Pulmonary artery endothelial cell (primary cell): ENCODE measurements at places on chromosomes 13 and 19. TPM values are rescaled to one million over a fixed set of nuclear protein-coding genes. Genes with fewer than 3 reads are reported as not detected.

DNA sequence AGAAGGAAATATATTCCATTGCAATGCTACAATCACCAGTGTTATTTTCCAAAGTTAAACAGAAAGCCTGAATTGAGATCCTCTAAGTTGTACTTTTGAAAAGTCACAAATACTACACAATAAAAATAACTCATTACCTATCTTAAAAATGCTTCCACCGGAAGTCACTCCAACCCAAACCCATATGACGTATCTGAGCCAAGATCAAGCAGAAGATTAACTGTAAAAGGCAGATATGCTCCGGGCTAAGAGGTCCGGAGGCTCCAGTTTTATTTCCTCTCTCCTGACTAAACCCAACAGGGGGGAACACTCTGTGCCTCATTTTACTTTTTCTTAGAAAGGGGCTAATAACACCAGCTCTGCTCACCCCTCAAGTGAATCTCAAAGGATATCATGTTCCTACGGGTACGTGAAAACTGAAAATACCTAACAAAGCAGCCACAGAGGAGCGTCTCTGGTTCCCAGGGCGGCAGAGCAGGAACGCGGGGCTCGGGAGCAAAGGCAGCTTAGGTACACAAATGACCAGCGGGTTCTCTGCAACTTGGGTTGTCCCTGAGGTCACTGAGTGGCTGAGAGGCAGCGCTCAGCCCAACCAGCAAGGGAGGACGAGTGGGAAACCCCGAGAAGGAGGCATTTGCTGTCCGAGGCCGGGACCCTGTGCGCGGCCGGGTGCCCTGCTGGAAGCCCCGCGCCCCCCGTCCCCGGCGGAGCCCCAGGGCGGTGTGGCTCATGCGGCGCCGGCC, 750 bp downstream of the RAB20 start:
- DNase-seq = no peak

DNA sequence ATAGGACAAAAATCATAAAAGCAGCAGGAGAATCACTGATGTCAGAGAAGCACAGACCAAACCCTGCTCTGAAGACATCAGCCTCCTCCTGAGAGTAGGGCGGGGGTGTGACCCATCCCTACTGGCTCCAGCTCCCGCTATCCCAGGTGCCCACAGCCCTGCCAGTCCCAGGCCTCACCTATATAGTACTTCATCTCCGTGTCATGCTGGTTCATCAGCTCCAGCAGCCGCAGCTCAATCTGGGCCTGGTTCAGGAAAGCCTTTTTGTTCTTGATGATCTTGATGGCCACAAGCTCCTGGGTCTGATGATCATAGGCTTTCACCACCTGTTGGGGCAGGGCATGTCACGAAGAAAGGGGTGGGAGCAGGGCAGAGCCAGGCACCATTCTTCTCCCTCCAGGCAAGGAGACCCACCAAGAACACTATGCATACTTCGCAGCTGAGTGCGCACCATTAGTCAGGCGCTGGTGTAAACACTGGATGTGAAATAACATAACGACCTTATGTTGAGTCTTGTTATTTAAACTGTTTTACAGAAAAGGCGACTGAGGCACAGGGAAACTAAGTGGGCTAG, 4.2 kb downstream of the DYRK1B start:
- no peak for DNase-seq

- no peak for DNase-seq
Measured at GRCh38 chr19:6470173-6470572, 6.1 kb downstream of the CRB3 start.

DNA sequence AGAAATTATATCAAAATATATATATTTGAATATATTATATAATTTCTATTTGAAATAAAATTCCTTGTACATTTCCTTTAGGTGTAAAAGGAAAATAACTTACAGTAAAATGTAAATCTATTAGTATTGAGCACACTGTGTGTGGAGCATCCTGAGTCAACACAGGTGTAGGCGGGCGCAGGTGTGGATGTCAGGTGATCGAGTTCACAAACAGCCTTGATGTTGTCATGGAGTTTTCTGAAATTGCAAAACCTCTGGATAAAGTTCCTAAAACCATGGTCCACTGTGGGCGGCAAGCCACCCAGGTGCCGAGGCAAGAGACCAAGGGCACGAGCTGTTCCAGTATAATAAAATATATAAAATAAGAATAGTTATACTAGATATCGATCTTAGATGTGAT, 27.7 kb upstream of the MCF2L start:
- no peak for DNase-seq

DNA sequence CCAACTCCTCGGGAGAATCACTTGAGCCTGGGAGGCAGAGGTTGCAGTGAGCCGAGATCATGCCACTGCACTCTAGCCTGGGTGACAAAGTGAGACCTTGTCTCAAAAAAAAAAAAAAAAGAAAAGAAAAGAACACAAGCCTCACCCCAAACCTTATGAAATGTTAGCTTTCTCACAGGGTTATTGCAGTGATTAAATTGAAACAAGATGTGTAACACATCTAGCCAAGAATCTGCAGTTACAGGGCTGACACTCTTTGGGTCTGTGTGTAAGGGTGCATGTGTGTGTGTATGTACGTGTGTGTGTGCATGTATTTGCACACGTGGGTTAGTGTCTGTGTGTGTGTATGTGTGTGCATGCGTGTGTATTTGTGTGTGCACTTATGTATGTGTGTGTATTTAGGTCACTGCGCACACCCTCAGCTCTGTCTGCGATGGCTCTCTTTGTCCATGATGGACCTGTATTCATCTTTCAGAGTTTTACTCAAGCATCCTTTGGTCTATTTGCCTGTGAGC, 336.3 kb downstream of the UQCRFS1 start:
- no peak for DNase-seq

DLL3 gene
- 0.25 and 0.53 TPM in 2 replicates for total RNA-seq

GRCh38 chr13:31978021-31978420, 53.6 kb upstream of the FRY start:
- DNase-seq = no peak
